Activated T-cell treated with anti-CD3 and anti-CD28 coated beads, Interleukin-2, amount 50 U/mL, for 72 hours (primary cell): ENCODE measurements at places on chromosomes 12 and 14. TPM values are rescaled to one million over a fixed set of nuclear protein-coding genes. Genes with fewer than 3 reads are reported as not detected.
A peak's percentile ranks its signal among the peaks of the same experiment; 100 is the strongest.

Gene TSPAN19
- total RNA-seq, result not detected

Gene BCDIN3D
- total RNA-seq, result 10.8 TPM

Gene PZP
- total RNA-seq, result not detected

Gene PLEK2
- total RNA-seq, result 1.4 TPM

DNA sequence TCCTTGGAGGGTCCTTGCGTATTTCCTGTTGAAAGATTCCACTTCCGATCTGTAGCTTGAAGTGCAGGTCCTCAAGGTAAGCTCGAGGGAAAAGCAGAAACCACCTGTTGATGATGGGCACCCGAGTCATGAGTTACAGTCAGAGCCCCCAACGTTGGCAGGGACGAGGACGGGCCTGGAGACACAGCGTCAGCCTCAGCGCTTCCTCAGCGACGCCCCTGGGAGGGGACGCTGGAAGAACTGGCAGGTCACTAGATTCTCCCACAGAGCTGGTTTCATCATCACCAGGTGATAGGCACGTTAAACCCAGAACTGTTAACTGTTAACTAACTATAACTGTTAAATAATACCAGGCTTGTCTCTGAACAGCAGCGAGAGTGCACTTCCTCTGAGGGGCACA lies 101.8 kb downstream of the TNFAIP2 start:
- H3K4me3 ChIP-seq, result no peak overlapping the region
- no peak overlapping the region for H3K27ac ChIP-seq
- DNase-seq, result no peak
- peaks cover 27% of the 10 kb centered on the region for H3K27me3 ChIP-seq

DNA sequence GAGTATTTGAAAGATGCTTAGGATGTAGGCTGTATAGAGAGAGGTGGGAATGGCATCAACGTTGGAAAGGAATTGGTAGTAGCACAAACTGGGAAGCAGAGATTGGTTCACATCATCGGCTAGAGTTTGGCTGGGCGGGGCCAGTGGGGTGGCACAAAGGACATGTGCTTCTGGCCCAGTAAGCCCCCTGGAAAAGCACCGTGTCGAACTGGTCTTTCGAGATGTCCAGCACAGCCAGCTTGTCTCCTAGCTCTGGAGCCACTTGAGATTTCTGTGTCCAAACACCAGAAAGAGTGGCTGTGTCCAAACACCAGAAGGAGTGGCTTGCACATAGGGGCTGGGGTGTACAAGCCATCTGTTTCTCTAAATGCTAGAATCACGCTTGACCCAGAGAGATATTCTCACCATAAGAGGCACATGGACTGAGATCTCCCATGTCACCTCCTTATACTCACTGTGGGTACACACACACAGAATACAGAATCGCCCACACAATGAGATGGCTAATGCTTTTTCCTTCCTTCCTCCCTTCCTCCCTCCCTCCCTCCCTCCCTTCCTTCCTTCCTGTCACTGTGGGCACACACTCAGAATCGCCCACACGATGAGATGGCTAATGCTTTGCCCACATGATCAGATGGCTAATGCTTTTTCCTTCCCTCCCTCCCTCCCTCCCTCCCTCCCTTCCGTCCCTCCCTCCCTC lies 41.8 kb upstream of the KCNK13 start:
- H3K4me1 ChIP-seq, result peaks cover 9% of the 10 kb centered on the region
- H3K27me3 ChIP-seq, result no peaks in the 10 kb centered on the region
- H3K27ac ChIP-seq, result peak overlapping the region; percentile 43

GRCh38 chr14:100832311-100832960 lies 6.5 kb downstream of the MEG3 start:
- peaks cover 14% of the 10 kb centered on the region for H3K27me3 ChIP-seq
- no peak overlapping the region for H3K27ac ChIP-seq
- DNase-seq, result no peak
- no peaks in the 10 kb centered on the region for H3K4me1 ChIP-seq
- H3K36me3 ChIP-seq, result peaks cover 3% of the 10 kb centered on the region
- H3K4me3 ChIP-seq, result no peak overlapping the region

DNA sequence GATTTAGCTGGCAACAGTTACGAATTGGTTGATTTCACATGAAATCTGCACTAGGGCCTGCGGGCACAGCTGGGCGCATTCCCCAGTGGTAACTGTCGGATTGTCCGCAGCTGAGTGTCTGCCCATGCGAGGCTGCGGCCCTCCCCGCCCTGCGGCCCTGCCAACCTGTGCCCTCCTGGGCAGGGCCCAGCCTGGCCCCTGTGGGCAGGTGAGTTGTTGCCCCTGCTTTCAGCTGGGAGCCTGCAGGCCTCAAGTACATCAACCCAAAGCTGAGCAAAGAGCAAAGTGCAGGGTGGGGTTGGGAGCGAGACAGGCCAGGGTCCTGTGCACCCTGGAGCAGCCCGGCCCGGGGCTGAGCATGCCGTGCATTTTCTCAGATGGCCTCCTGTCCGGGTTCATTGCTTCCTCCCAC lies 89.1 kb downstream of the ADGRD1 start:
- H3K27me3 ChIP-seq, result no peaks in the 10 kb centered on the region
- DNase-seq, result no peak
- H3K36me3 ChIP-seq, result peaks cover 1% of the 10 kb centered on the region
- H3K4me1 ChIP-seq, result no peaks in the 10 kb centered on the region

GRCh38 chr12:84807249-84807648 lies 105.3 kb downstream of the SLC6A15 start:
- no peak overlapping the region for H3K27ac ChIP-seq
- no peaks in the 10 kb centered on the region for H3K4me1 ChIP-seq
- no peak overlapping the region for H3K4me3 ChIP-seq
- H3K27me3 ChIP-seq, result peaks cover 5% of the 10 kb centered on the region
- H3K36me3 ChIP-seq, result no peaks in the 10 kb centered on the region
- no peak for DNase-seq

- no peak overlapping the region for H3K27ac ChIP-seq
- H3K4me1 ChIP-seq, result no peaks in the 10 kb centered on the region
- H3K36me3 ChIP-seq, result no peaks in the 10 kb centered on the region
- H3K4me3 ChIP-seq, result no peak overlapping the region
- no peak for DNase-seq
Measured at GRCh38 chr14:64062381-64063115, 209.7 kb downstream of the SYNE2 start.

DNA sequence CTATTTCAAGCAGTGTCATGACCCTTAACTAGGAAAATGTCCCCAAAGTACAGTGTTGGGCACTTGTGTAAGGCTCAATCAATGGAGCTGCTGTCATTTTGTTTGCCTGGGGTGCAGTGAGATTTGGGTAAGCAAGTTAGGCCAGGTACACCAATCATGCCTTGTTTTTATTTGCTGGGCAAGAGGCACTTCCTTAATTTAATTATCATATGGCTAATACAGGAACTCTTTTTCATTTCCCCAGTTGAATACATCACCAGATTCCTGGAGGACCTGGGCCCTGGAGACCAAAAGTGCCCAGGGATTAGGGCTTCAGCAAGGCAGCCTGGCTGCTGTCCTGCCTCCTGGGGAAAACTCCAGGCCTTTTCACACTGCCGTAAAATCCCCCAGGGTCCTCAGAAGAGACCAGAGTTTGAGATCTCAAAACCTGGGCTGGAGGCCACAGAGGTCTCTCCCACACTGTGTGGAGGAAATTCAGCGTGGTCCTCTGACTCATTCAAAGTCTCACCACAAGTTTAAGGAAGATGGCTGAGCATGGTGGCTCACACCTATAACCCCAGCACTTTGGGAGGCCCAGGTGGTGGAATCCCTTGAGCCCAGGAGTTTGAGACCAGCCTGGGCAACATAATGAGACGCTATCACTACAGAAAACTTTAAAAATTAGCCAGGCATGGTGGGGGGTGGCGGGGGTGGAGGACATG lies 28.4 kb upstream of the FOXN3 start:
- no peak overlapping the region for H3K27ac ChIP-seq
- no peaks in the 10 kb centered on the region for H3K27me3 ChIP-seq
- peaks cover 2% of the 10 kb centered on the region for H3K36me3 ChIP-seq
- DNase-seq, result peak; percentile 34

- H3K4me1 ChIP-seq, result peaks cover 30% of the 10 kb centered on the region
- H3K4me3 ChIP-seq, result no peak overlapping the region
- DNase-seq, result no peak
- H3K36me3 ChIP-seq, result peaks cover 5% of the 10 kb centered on the region
- H3K27me3 ChIP-seq, result no peaks in the 10 kb centered on the region
- H3K27ac ChIP-seq, result no peak overlapping the region
Measured at GRCh38 chr12:123367511-123367910, 2.9 kb upstream of the SBNO1 start.

DNA sequence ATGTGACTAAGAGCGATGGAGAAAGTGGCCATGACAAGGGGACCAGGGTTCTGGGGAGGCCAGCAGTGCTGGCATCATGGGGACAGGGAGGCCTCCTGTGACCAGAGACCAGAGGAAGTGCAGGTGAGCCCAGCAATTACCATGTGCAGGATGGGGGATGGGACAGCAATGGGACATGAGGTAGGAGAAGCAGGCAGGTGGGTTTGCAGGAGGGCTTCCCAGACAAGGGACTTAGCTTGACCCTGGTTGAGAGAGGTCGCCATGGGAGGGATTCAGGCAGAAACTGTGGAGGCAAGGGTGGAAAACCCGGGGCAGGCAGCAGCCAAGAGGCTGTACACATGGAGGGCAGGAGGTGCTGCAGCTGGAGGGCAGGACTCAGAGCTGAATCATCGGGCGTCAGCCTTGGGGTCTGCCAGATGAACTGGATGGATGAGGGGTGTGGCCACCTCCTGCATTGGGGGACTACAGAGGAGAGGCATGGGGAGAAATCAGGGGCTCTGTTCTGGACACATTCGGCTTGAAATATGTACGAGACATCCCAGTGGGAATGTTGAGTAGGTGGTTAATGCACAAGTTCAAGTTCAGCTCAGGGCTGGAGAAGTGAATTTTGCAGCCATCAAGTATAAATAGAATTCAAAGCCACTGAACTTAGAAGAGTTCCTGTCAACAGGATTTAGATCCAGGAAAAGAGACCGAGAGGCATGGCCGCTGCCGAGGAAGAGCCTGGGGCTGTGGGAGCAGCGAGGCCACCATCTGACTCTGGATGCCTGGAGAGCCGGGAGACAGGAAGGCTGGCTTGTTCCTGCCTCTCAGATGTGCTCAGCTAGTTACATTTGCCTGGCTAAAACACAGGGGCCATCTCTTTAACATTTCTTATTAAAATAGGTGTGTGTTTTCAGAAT lies 36.6 kb downstream of the SFSWAP start:
- H3K36me3 ChIP-seq, result peaks cover 30% of the 10 kb centered on the region
- no peaks in the 10 kb centered on the region for H3K4me1 ChIP-seq
- no peak overlapping the region for H3K27ac ChIP-seq
- DNase-seq, result no peak

DNA sequence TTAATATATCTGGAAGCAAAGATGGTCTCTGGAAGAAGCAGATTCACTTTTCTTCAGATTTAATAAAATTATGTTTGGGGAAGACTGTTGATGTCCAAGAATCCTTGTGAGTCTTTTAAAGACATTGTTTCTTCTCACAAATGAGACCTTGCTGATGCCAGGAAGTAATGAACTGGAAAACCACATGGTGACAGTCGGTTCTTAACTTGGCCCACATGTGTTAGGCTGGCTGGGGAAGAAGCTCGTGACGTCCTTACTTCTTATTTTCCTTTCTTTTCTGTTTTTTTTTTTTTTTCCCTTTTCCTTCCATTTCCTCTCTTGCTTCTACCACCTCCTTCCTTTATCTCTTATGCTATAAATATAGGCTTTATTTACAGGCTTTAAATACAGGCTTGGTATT lies 950.2 kb downstream of the BCL11B start:
- no peak for DNase-seq
- peaks cover 5% of the 10 kb centered on the region for H3K4me1 ChIP-seq
- peaks cover 7% of the 10 kb centered on the region for H3K36me3 ChIP-seq
- no peak overlapping the region for H3K4me3 ChIP-seq

GRCh38 chr12:75289753-75290152 lies 40.4 kb downstream of the CAPS2 start:
- no peaks in the 10 kb centered on the region for H3K4me1 ChIP-seq
- H3K4me3 ChIP-seq, result no peak overlapping the region
- no peaks in the 10 kb centered on the region for H3K27me3 ChIP-seq
- no peak for DNase-seq

DNA sequence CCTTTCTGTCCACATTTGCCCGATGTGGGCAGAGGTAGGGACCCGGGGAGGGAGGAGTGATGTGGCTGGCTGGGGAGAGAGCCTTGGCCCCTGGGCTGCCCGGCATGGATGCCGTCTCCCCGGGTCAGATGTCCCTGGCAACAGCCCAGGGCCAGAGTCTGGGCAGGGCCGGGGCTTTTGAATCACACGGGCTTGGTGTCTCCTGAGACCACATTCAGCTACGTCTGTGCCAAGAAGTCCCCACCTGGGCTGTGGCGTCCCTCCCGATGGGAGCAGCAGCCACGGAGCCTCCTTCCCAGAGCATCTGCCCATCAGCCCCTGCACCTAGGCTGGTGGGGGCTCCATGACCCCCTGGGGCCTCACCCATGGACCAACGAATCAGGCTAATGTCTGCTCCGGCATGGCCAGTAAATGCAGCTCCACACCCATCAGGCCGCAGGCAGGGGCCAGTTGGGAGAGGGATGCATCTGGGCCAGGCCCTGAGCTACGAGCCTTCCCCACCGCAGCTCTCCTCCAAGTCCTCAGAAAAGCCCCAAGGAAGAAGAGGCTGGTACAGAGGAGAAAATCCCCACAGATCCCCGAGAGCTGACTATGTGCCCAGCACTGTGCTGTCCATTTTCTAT lies 109.4 kb downstream of the RFLNA start:
- no peak overlapping the region for H3K27ac ChIP-seq
- no peak for DNase-seq
- peaks cover 6% of the 10 kb centered on the region for H3K36me3 ChIP-seq

DNA sequence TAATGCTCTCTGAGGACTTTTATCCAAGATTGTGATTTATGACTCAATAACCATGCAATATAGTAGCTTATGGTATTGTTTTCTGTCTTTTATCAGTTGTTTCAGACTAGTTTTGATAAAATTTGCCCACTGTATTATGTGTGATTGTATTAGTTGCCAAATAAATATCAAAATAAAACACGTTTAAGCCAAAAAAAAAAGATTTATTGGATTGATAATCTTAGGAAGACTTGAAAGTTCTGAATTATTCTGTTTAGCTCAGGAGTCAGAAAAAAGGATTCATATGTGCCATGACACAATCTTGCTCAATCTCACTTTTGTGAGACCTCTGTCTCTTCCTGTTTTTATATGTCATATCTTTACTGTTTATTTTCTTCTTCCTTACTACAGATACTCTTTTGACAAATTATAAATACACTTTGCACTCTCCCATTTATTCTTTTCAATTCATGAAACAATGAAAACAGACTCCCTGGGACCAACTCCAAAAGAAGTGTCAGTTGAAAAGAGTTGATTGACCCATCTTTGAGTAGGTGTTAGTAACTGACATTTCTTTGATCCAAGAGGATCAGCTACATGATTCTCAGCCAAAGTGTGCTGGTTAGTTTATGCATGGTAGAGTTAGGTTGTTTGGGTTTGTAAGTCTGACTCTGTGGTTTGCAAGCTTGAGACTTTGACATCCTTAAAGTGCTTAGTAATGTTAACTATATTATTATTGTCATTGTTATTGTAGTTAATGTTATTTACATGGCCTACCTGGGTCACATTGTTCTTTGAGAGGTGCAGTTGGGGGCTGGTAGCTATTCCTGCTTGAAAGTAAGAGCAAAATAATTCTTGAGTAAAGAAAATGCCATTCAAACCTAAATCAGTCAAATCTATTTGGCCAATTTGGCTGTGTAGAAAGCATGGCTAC lies 2.5 kb downstream of the OR6C76 start:
- peaks cover 25% of the 10 kb centered on the region for H3K27me3 ChIP-seq
- no peak overlapping the region for H3K27ac ChIP-seq
- no peaks in the 10 kb centered on the region for H3K36me3 ChIP-seq
- no peak for DNase-seq

GRCh38 chr12:108896336-108896735 lies 16.4 kb downstream of the DAO start:
- H3K27me3 ChIP-seq, result peaks cover 15% of the 10 kb centered on the region
- no peak overlapping the region for H3K27ac ChIP-seq
- no peak for DNase-seq
